Esophagus muscularis mucosa (tissue), 4 donors: ENCODE measurements at places on chromosomes 12 and 14. TPM values are rescaled to one million over a fixed set of nuclear protein-coding genes. Genes with fewer than 3 reads are reported as not detected.

DNA sequence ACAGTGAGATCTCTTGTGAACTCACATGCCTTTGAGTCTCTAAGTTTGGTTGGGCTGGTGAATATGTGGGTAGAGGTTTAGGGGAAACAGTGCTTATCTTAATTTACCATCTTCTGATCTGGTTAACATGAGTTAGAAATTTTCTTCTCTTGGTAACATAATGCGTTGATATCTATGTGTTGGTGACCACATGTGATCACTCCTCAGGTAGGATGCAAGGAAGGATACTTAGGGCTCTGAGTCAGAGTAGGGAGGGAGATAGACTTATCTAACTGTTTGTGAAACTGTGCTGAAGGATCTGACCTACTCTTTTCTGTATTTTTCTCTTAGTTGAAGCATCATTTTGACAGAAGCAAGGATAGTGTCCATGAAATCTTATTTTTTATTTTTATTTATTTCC lies 23.1 kb downstream of the FAM234B start:
- H3K4me1 ChIP-seq: no peaks in the 10 kb centered on the region
- no peaks in the 10 kb centered on the region for H3K27me3 ChIP-seq
- no peak overlapping the region for H3K4me3 ChIP-seq
- no peak overlapping the region for H3K27ac ChIP-seq
- H3K36me3 ChIP-seq: peaks cover 58% of the 10 kb centered on the region

- DNase-seq: no peak
- H3K36me3 ChIP-seq: no peaks in the 10 kb centered on the region
- H3K27me3 ChIP-seq: no peaks in the 10 kb centered on the region
- peaks cover 28% of the 10 kb centered on the region for H3K4me1 ChIP-seq
- no peak overlapping the region for H3K27ac ChIP-seq
- H3K4me3 ChIP-seq: no peak overlapping the region
These were observed 16.4 kb upstream of the PRIMA1 start for GRCh38 chr14:93804654-93805053.

Gene ADAM21
- total RNA-seq: not detected

GRCh38 chr12:125013816-125014442 lies 20.5 kb downstream of the BRI3BP start:
- no peaks in the 10 kb centered on the region for H3K4me1 ChIP-seq
- H3K36me3 ChIP-seq: peaks cover 9% of the 10 kb centered on the region
- no peak overlapping the region for H3K27ac ChIP-seq
- no peak overlapping the region for H3K4me3 ChIP-seq
- no peak for DNase-seq

DNA sequence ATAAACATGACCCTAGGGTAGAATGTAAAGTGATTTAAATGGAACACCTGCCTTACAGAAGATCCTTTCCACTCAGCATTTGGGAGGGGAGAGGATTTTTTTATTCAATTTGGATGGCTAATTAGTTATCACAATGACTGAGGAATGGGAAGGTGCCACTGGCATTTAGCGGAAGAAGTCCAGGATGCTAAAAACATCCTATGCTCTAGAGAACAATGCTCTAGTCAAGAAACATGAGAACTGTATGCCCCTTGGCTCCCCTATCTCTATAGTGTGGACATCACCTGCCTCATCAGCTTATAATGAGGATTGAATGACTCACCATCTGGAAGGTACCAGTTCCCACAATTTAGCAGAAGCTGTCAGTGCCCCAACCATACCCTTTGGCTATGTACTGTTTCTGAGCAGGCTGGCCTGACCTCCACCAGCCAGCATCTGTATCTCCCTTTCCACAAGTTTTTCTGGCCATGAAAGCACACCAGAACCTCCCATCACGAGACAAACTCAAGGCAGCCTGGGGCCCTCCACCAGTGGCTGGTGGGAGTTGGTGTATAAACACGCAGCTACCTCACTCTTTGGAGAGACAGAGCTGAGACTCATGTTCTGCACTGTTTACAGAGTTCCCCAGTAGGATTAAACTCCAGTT lies 109.7 kb upstream of the VASH1 start:
- H3K4me1 ChIP-seq: no peaks in the 10 kb centered on the region
- no peaks in the 10 kb centered on the region for H3K27me3 ChIP-seq
- no peak overlapping the region for H3K4me3 ChIP-seq
- no peak overlapping the region for H3K27ac ChIP-seq
- no peak for DNase-seq

DNA sequence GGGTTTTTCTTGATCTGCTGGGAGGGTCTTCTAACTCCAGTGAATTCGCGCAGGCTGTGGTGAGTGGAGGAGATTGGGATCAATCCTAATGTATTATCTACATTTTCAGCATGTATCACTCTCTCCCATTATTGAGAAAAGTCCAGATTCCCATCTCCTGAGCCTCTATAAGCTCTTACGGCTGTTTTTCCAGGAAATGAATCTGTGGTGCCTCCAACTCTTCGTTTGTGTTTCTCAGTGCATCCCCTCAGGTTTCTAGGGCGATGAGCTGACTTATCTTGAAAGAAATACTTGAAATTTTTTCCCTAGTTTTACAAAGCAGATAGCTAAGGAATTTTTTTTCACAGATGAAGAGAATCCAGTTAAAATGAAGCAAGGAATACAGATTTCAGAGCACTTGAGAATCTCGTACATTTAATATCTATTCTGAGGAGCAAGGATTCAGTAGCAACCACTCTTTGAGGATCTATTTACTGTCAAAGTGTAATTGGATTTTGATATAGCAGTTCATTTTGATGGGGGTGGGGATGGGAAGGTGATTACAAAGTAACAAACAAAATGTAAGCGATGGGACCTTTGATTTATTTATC lies 138.7 kb downstream of the BRMS1L start:
- no peaks in the 10 kb centered on the region for H3K4me1 ChIP-seq
- H3K36me3 ChIP-seq: no peaks in the 10 kb centered on the region
- H3K27me3 ChIP-seq: no peaks in the 10 kb centered on the region
- DNase-seq: peak; percentile 14
- no peak overlapping the region for H3K27ac ChIP-seq
- no peak overlapping the region for H3K4me3 ChIP-seq

DNA sequence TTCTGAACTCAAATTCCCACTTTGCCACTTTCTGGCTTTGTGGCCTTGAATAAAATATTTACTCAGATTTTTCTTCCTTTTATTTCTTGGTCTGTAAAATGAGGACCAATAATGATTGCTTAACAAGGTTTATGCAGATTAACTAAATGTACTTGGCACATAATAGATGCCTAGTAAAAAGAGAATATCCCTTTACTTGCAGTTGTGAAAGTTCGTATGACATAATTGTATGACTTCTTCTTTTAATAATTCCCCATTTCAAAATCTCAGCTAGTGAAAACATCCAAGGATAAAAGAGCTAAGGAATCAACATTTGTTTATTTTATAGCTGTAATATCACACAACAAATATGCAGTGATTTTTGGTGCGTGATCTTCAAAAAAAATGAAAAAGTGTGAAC lies 215.6 kb upstream of the ATP2B1 start:
- H3K4me3 ChIP-seq: no peak overlapping the region
- H3K4me1 ChIP-seq: no peaks in the 10 kb centered on the region
- no peaks in the 10 kb centered on the region for H3K27me3 ChIP-seq
- no peaks in the 10 kb centered on the region for H3K36me3 ChIP-seq
- no peak for DNase-seq

DNA sequence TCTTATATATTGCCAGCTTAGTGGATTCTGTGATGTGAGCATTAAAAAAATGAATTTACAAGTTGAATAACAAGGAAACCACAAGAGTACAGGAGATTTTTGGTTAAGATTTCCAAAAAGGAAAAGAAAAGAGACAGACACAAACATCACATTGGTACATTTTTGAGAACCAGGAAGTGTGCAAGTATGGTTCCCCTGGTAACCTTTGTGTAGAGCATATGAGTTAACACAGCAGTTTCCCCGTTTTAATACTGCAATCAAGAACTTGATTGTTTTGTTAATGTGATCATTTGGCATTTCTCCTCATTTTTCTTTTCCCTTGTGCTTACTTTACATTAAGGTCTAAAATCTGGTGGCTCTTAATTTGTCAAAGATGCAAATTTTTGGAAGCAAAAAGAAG lies 490.4 kb upstream of the ATP2B1 start:
- H3K4me3 ChIP-seq: no peak overlapping the region
- H3K36me3 ChIP-seq: no peaks in the 10 kb centered on the region
- DNase-seq: no peak
- H3K27ac ChIP-seq: no peak overlapping the region

GRCh38 chr12:9244894-9245293 lies 36.7 kb upstream of the PZP start:
- no peak overlapping the region for H3K27ac ChIP-seq
- H3K4me3 ChIP-seq: no peak overlapping the region
- DNase-seq: no peak
- no peaks in the 10 kb centered on the region for H3K4me1 ChIP-seq

Gene SERPINA9
- not detected for total RNA-seq

GRCh38 chr12:29563636-29564035 lies 66.2 kb upstream of the OVCH1 start:
- H3K4me3 ChIP-seq: no peak overlapping the region
- peaks cover 9% of the 10 kb centered on the region for H3K36me3 ChIP-seq
- peak overlapping the region; percentile 46 for H3K27ac ChIP-seq
- peaks cover 28% of the 10 kb centered on the region for H3K4me1 ChIP-seq
- DNase-seq: no peak
- H3K27me3 ChIP-seq: no peaks in the 10 kb centered on the region

GRCh38 chr12:43964033-43964432 lies 128.2 kb downstream of the TMEM117 start:
- no peaks in the 10 kb centered on the region for H3K27me3 ChIP-seq
- no peaks in the 10 kb centered on the region for H3K4me1 ChIP-seq
- no peak overlapping the region for H3K4me3 ChIP-seq
- no peak for DNase-seq
- H3K36me3 ChIP-seq: no peaks in the 10 kb centered on the region

Gene MYO1H
- not detected for total RNA-seq

DNA sequence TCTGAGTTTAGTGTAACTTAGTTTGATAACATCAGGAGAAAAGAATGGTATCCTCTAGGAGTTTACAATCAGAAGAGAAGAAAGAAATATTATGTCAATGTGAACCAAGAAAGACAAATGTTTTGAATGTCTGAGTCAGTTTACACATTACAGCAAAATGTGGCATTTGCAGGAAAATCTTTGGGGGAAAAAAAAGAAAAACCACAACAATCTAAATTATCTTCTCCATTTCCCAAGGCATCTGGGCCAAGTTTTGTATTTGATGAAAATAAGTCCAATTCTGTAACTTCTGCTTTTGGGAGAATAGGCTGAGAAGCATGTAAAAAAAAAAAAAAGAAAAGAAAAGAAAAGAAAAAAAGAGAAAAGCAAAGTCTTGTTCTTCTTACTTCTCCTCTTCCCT lies 58.8 kb upstream of the FLRT2 start:
- H3K27ac ChIP-seq: no peak overlapping the region
- peaks cover 3% of the 10 kb centered on the region for H3K4me1 ChIP-seq

Gene NR1H4
- total RNA-seq: not detected

Gene ALKBH2
- total RNA-seq: 10.4 TPM

Gene KRT75
- total RNA-seq: not detected

DNA sequence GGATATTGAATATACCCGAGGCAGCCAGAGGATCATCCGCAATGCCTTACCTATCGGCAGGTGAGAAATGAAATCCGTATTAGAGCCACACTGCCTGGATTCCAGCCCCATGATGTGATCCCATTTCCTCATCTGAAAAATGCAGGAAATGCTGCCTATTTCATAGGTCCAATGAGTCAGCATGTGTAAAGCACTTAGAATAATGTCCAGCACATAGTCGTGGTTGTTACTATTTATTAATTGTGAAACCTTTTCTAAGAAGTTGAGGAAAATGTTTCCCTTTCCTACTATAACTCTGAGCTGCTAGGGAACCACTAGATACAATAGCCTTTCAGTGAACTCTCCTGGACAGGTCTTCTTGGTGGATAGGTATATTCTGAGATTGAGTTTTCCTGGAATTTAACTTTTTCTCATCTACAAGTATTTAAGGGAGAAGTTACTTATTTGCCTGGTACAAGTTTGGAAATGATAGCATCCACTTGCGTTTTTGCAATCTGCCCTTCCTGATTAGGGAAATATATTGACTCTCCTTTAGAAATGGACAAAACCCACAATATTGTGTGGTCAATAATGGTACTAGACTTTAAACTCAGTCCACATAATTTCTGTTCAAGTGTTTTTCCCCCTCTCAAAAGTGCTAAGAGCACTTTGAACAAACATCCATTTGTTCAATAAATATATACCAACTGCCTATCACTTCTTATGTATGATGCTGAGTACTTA lies 12.2 kb downstream of the POLR3B start:
- H3K27ac ChIP-seq: no peak overlapping the region
- no peak for DNase-seq
- H3K27me3 ChIP-seq: no peaks in the 10 kb centered on the region
- H3K4me3 ChIP-seq: no peak overlapping the region
- H3K4me1 ChIP-seq: no peaks in the 10 kb centered on the region

GRCh38 chr12:111190741-111191526 lies 178.0 kb downstream of the PHETA1 start:
- H3K27me3 ChIP-seq: no peaks in the 10 kb centered on the region
- no peak overlapping the region for H3K4me3 ChIP-seq
- H3K27ac ChIP-seq: no peak overlapping the region
- H3K4me1 ChIP-seq: no peaks in the 10 kb centered on the region
- no peaks in the 10 kb centered on the region for H3K36me3 ChIP-seq
- DNase-seq: no peak

- H3K27ac ChIP-seq: no peak overlapping the region
- H3K36me3 ChIP-seq: no peaks in the 10 kb centered on the region
- no peak overlapping the region for H3K4me3 ChIP-seq
- H3K4me1 ChIP-seq: peaks cover 4% of the 10 kb centered on the region
These were observed 44.0 kb downstream of the LRRC74A start for GRCh38 chr14:76870166-76870565.

- no peak overlapping the region for H3K27ac ChIP-seq
- no peaks in the 10 kb centered on the region for H3K27me3 ChIP-seq
- H3K4me1 ChIP-seq: peaks cover 4% of the 10 kb centered on the region
- no peak overlapping the region for H3K4me3 ChIP-seq
These were observed 38.3 kb upstream of the LTA4H start for GRCh38 chr12:96073346-96074330.

Gene KCNMB4
- total RNA-seq: 8.4 TPM

Gene B3GNT4
- not detected for total RNA-seq

GRCh38 chr12:50239355-50239891 lies 43.9 kb downstream of the LIMA1 start:
- no peak overlapping the region for H3K27ac ChIP-seq
- no peak overlapping the region for H3K4me3 ChIP-seq
- DNase-seq: no peak
- peaks cover 37% of the 10 kb centered on the region for H3K4me1 ChIP-seq
- H3K27me3 ChIP-seq: no peaks in the 10 kb centered on the region

DNA sequence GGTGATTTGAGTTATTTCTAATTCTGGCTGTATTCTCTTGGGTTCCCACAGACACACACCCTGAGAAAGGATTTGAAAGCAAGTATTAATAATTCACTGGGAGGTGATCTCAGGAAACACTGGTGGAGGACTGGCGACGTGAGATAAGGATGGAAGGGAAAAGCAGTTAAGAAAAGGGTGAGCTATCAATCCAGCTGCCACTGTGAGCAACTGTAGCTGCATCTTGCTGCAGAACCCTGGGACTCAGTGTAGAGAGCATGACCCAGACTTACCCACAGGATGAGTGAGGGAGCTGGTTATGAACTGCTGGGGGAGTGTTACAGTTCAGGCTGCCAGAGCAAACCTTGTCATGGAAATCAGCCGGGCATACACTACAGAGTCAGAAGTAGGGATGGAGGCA lies 71.9 kb downstream of the RESF1 start:
- H3K4me1 ChIP-seq: no peaks in the 10 kb centered on the region
- no peak overlapping the region for H3K4me3 ChIP-seq
- DNase-seq: no peak
- H3K27me3 ChIP-seq: no peaks in the 10 kb centered on the region
- H3K36me3 ChIP-seq: no peaks in the 10 kb centered on the region
- no peak overlapping the region for H3K27ac ChIP-seq

GRCh38 chr12:108511633-108512540 lies 3.2 kb upstream of the FICD start:
- H3K36me3 ChIP-seq: no peaks in the 10 kb centered on the region
- no peak overlapping the region for H3K27ac ChIP-seq
- peaks cover 32% of the 10 kb centered on the region for H3K4me1 ChIP-seq
